ENCODE measurements at places on chromosomes 12 and 14. TPM values are rescaled to one million over a fixed set of nuclear protein-coding genes. Genes with fewer than 3 reads are reported as not detected.

LGMN gene
- 1.3 TPM for total RNA-seq

TMEM260 gene
- 17.2 TPM for total RNA-seq

SSTR1 gene
- not detected for total RNA-seq

MAP3K9 gene
- 3.5 TPM for total RNA-seq

DERA gene
- total RNA-seq: 15.3 TPM

CD27 gene
- total RNA-seq: 82.1 TPM

FAM90A1 gene
- total RNA-seq: 0.36 TPM

HPD gene
- total RNA-seq: not detected

DNA sequence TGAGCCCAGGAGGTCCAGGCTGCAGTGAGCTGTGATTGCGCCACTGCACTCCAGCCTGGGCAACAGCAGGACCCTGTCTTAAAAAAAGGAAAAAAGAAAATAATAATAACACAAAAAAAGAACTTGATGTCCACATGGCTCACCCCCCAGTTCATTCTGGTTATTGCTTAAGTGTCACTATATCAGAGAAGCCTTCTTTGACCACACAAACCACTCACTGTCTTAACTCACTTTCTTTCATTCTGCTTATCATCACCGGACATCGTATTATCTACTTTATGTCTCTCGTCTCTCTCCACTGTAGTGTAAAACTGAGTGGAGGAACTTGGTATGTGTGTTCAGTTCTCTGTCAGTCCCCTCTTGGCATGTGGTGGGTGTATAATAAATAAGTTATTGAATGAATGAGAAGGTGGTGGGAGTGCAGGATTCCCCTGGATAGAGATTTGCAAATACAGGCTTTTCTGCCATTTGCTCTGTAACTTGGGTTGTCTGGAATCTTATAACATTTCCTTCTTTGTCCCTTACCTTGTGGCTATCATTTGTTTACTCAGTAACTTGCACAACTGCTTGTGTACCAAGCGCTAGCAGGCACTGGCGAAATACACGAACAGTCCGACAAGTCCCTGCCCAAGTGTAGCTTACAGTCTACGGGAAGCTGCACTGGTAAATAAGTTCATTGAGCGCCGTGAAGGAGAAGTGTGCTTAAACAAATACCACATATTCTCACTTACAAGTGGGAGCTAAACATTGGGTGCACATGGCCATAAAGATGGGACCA lies 86.6 kb upstream of the TRAF3 start:
- H3K27ac ChIP-seq: no peak overlapping the region
- no peak for DNase-seq
- peaks cover 4% of the 10 kb centered on the region for H3K36me3 ChIP-seq
- no peaks in the 10 kb centered on the region for H3K27me3 ChIP-seq
- H3K4me3 ChIP-seq: no peak overlapping the region

DNA sequence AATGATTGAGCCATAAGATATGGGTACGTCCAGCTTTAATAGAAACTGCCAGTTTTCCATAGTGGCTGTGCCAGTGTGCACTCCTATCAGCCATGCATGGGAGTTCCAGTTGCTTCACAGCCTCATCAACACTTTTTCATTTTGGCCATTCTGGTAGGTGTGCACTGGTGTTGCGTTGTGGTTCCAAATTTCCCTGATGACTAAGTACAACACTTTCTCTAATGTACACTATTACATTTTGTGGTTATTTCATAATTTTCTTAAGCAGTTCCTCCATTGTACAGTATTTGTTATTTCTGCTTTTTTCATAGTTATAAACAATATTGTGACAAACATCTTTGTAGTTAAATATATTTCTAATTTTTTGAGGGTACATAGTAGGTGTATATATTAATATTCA lies 21.5 kb upstream of the OAS1 start:
- H3K4me1 ChIP-seq: no peaks in the 10 kb centered on the region
- H3K27ac ChIP-seq: no peak overlapping the region
- peaks cover 31% of the 10 kb centered on the region for H3K27me3 ChIP-seq
- H3K36me3 ChIP-seq: no peaks in the 10 kb centered on the region
- no peak for DNase-seq

DNA sequence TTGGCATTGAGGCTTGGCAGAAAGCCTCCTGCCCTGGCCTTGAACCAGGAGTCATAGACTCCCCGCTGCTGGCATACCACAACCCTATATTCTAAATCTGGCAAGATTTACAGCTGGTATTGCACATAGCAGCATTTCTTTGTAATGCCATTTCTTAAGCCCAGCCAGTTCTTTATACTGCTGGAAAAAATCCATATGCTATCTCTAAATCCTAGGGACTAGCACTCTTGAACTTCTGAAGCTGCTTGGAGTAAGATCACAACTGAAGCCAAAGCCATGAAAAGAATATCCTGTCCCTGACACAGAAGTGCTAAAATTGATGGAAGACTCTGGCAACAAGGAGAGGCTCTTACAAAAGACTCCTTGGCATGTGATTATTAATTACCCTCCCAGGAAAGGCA lies 89.3 kb downstream of the KCNC2 start:
- H3K27ac ChIP-seq: no peak overlapping the region
- H3K27me3 ChIP-seq: no peaks in the 10 kb centered on the region
- DNase-seq: no peak
- no peak overlapping the region for H3K4me3 ChIP-seq
- H3K36me3 ChIP-seq: no peaks in the 10 kb centered on the region

DNA sequence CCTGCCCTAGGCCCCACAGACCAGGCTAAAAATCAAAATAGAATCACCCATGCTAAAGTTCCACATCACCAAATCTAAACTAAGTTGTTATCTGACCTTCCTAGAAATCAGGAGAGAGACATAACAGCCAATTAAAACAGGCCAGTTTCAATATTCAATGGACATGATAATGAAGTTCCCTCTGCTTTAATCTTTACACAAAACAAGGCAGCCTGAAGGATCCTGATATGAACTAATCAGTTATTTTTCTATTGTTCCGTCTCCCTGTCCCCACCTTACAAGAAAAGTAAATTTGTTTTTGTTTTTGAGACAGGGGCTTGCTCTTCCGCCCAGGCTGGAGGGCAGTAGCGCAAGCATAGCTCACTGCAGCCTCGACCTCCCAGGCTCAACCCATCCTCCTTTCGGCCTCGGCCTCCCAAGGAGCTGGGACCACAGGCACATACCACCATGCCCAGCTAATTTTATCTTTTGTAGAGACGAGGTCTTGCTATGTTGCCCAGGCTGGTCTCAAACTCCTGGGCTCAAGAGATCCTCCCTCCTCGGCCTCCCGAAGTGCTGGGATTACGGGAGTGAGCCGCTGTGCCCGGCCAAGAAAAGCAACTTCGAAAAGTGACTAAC lies 5.4 kb upstream of the CEBPE start:
- H3K36me3 ChIP-seq: no peaks in the 10 kb centered on the region
- H3K4me1 ChIP-seq: peaks cover 34% of the 10 kb centered on the region
- H3K27ac ChIP-seq: no peak overlapping the region
- DNase-seq: no peak
- peaks cover 17% of the 10 kb centered on the region for H3K27me3 ChIP-seq

DNA sequence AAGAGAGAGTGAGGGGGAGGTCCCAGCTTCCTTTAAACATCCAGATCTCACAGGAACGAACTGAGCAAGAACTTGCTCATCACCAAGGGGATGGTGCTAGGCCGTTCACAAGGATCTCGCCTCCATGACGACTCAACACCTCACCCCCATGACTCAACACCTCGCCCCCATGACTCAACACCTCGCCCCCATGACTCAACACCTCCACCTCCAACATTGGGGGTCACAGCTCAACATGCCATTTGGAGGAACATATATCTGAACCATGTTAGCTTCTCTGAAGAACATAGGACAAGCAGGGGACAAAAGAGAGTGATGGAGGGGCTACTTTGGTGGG lies 66.0 kb upstream of the LHX5 start:
- no peaks in the 10 kb centered on the region for H3K36me3 ChIP-seq
- DNase-seq: no peak
- no peaks in the 10 kb centered on the region for H3K4me1 ChIP-seq
- H3K27ac ChIP-seq: no peak overlapping the region

- H3K27ac ChIP-seq: no peak overlapping the region
- H3K27me3 ChIP-seq: no peaks in the 10 kb centered on the region
- H3K4me1 ChIP-seq: peaks cover 25% of the 10 kb centered on the region
- H3K4me3 ChIP-seq: no peak overlapping the region
- DNase-seq: no peak
- H3K36me3 ChIP-seq: peaks cover 3% of the 10 kb centered on the region
Observed at GRCh38 chr12:1740161-1740948, 49.5 kb downstream of the ADIPOR2 start.

- peaks cover 9% of the 10 kb centered on the region for H3K4me1 ChIP-seq
- no peak overlapping the region for H3K4me3 ChIP-seq
- no peak overlapping the region for H3K27ac ChIP-seq
Observed at GRCh38 chr12:47941871-47942613, 21.4 kb upstream of the TMEM106C start.

GRCh38 chr12:3988519-3989217 lies 115.5 kb upstream of the PARP11 start:
- peak overlapping the region; percentile 21 for H3K4me3 ChIP-seq
- peaks cover 12% of the 10 kb centered on the region for H3K27me3 ChIP-seq
- no peak for DNase-seq

- H3K4me1 ChIP-seq: peaks cover 80% of the 10 kb centered on the region
- no peak for DNase-seq
- peaks cover 37% of the 10 kb centered on the region for H3K36me3 ChIP-seq
Observed at GRCh38 chr12:6950401-6950801, 755 bp upstream of the PTPN6 start.

GRCh38 chr12:54306925-54307741 lies 6.3 kb upstream of the NFE2 start:
- peaks cover 19% of the 10 kb centered on the region for H3K4me1 ChIP-seq
- no peaks in the 10 kb centered on the region for H3K36me3 ChIP-seq
- no peak overlapping the region for H3K4me3 ChIP-seq

GRCh38 chr14:55794655-55795595 lies 214.9 kb downstream of the KTN1 start:
- peaks cover 4% of the 10 kb centered on the region for H3K36me3 ChIP-seq
- H3K27me3 ChIP-seq: no peaks in the 10 kb centered on the region
- H3K27ac ChIP-seq: no peak overlapping the region

- peaks cover 50% of the 10 kb centered on the region for H3K36me3 ChIP-seq
- no peak for DNase-seq
- no peak overlapping the region for H3K4me3 ChIP-seq
Observed at GRCh38 chr14:22920697-22921096, 1.7 kb upstream of the RBM23 start.

- peak overlapping the region; percentile 50 for H3K4me3 ChIP-seq
- H3K27me3 ChIP-seq: peaks cover 42% of the 10 kb centered on the region
- peaks cover 14% of the 10 kb centered on the region for H3K4me1 ChIP-seq
- H3K27ac ChIP-seq: no peak overlapping the region
- no peaks in the 10 kb centered on the region for H3K36me3 ChIP-seq
- no peak for DNase-seq
Observed at GRCh38 chr12:4909410-4909733, 333 bp upstream of the KCNA1 start.

- DNase-seq: no peak
- peaks cover 11% of the 10 kb centered on the region for H3K4me1 ChIP-seq
- no peak overlapping the region for H3K27ac ChIP-seq
- H3K27me3 ChIP-seq: no peaks in the 10 kb centered on the region
- H3K4me3 ChIP-seq: no peak overlapping the region
Observed at GRCh38 chr12:13084898-13085640, 18.4 kb downstream of the GSG1 start.

- H3K4me3 ChIP-seq: no peak overlapping the region
- no peaks in the 10 kb centered on the region for H3K27me3 ChIP-seq
- H3K36me3 ChIP-seq: no peaks in the 10 kb centered on the region
- no peak overlapping the region for H3K27ac ChIP-seq
- H3K4me1 ChIP-seq: no peaks in the 10 kb centered on the region
Observed at GRCh38 chr12:131018019-131018620, 64.4 kb downstream of the ADGRD1 start.

- no peaks in the 10 kb centered on the region for H3K27me3 ChIP-seq
- peaks cover 23% of the 10 kb centered on the region for H3K4me1 ChIP-seq
- H3K36me3 ChIP-seq: peaks cover 32% of the 10 kb centered on the region
- peak overlapping the region; percentile 44 for H3K27ac ChIP-seq
- H3K4me3 ChIP-seq: no peak overlapping the region
- no peak for DNase-seq
Observed at GRCh38 chr12:57526477-57527126, 4.0 kb downstream of the MBD6 start.
